ENCODE measurements at places on chromosomes 2 and 18.

GRCh38 chr2:197978971-197979370 is 174.6 kb downstream of the PLCL1 start:
- no peak for DNase-seq

DNA sequence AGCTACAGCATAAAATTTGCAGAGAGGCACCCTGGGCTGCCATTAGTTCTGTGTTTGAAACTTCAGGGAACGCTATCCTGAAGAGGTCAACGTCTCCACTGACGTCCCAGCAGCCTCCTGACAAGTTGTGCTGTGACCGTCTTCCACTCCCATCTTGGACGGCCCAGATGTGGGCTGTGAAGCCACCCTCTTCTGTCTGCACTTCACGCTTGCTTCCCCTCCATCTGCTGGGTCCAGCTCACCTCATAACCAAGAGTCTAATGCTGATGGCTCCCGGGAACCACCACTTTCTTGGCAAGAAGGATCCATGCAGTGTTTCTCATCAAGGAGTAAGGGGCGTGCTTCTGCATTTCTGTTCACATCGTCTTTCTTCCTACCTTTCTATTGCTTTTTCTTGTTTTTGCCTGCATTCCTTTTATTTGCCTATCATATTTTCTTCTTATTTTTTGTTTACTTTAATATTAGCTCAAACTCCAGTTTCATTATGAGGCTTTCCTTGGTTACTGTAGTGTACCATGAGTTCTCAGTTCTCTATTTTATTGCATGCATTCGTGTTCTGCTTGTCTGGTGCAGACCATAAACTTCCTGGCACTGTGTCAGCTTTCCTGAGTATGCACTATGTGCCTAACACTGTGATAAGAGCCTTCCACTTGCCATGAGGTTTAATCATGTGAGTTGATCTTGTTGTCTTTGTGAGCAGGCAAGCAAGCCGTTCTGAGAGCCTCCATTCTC is 631.8 kb upstream of the RAB6C start:
- no peak for DNase-seq

GRCh38 chr2:216340280-216340631 is 32.0 kb downstream of the MARCHF4 start:
- DNase-seq: no peak

- no peak for DNase-seq
Observed at GRCh38 chr2:42978175-42978886, 185.9 kb upstream of the HAAO start.

- DNase-seq: no peak
Observed at GRCh38 chr18:57621246-57621604, 411 bp downstream of the NARS1 start.

- no peak for DNase-seq
Observed at GRCh38 chr2:154480521-154480920, 218.0 kb upstream of the KCNJ3 start.

- DNase-seq: no peak
Observed at GRCh38 chr2:51490576-51491234, 458.8 kb upstream of the NRXN1 start.

GRCh38 chr2:10048501-10049171 is 5.3 kb downstream of the KLF11 start:
- DNase-seq: no peak

- DNase-seq: no peak
Observed at GRCh38 chr2:236679884-236680860, 110.5 kb downstream of the ACKR3 start.

GRCh38 chr2:30689496-30690125 is 117.6 kb downstream of the CAPN13 start:
- DNase-seq: no peak

DNA sequence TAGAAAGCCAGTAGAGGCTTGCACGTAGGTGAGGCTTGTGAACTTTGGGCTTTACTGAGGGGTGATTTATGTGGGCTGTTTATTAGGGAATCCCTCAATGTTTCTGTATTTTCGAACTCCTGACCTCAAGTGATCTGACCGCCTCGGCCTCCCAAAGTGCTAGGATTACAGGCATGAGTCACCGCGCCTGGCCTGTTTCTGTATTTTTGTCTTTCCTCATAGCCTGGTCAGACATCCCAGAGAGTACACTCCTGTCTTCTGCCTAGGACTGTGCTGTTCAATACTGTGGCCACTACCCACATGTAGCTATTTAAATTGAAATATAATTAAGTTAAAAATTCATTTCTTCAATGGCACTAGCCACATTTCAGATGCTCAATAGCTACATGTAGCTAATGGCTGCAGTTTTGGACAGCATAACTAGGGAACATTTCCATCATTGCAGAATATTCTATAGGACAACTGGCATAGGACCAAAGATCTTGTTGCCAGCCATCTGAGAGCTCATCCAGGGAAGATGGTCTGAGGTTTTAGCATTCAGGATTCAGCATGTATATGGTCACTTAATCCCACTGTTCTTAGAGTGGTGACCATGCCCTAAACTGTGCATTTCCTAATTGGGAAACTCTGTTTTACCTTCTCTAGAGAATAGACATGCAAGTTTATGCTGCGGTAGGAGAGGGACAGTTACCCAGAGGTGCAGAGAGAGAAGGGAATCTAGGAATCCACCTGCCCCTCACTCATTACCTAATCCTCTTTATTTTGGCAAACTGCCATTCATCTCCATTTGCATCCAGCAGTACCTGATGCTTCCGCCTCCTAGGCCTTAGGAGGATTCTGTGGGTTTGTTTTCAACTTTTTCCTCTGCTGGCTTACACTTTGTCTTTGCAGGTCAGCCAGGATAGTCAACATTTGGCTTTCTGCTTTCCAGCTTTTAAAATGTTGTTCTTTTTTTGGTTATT is 64.4 kb downstream of the LCLAT1 start:
- DNase-seq: no peak

- DNase-seq: no peak
Observed at GRCh38 chr2:128466376-128466775, 147.7 kb upstream of the HS6ST1 start.

DNA sequence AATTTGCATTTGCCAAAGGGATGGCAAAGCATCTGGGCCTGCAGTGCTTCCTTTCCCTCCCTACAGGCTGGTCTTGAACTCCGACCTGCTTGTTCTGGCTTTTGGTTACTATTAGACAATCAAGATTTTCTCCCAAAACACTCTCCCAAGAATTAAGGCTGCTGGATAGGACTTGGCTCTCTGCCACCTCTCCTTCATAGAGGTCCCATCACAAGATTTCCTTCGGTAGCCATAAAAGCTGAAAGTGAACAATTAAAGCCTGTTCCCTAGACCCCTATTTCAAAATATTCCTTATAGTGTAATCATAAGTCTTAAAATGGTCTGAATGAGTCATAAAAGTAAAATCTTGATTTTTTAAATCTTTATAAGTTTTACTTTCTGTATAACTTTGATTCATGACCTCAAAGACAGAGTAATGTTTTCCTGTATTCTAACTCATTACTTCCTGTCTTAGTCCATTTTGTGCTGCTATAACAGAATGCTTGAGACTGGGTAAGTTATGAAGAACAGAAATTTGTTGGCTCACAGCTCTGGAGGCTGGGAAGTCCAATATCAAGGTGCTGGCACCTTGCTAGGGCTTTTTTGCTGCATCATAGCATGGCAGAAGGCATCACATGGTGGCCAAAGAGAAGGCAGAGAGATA is 37.8 kb upstream of the TNP1 start:
- DNase-seq: no peak

DNA sequence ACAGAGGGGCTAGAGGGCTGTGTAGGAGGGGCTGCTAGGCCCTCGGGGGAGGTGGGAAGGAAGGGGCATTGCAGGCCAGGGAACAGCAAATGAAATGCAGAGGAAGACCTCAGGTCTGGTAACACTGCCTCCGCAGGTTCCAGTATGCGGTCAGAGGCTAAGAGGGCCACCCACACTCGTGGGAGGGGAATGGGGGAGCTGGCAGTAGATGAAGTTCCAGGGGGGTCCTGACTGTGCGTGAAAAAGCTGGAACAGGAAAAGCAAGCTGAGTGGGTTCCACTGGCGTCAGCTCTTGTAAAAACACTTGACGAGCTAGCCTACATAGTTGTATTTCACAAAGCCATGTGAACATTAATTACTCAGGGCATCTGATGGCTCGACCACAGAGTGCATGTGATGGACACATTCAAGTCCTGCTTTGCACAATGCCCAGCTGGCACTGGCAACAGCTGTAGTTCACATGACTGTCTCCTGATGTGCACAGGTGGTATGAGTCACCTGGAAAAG is 29.0 kb upstream of the PTPN4 start:
- DNase-seq: no peak

DNA sequence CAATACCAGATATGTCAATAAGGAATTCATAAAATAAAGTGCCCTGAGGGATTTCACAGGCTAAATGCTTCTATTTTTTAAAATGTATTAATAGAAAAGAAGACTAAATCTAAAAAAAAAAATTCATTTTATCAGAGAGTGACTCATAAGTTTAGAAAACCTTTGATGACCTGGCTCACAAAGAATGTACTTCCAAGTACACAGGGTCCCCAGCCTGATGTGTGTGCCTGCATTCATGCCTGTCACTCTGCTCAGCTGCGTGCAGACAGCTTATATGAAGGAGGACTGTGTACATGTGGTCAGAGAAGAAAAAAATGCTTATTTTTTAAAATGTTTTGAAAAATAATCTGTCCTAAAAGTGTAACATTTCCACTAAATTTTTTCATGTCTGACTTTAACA is 3.0 kb upstream of the CPS1 start:
- no peak for DNase-seq

DNA sequence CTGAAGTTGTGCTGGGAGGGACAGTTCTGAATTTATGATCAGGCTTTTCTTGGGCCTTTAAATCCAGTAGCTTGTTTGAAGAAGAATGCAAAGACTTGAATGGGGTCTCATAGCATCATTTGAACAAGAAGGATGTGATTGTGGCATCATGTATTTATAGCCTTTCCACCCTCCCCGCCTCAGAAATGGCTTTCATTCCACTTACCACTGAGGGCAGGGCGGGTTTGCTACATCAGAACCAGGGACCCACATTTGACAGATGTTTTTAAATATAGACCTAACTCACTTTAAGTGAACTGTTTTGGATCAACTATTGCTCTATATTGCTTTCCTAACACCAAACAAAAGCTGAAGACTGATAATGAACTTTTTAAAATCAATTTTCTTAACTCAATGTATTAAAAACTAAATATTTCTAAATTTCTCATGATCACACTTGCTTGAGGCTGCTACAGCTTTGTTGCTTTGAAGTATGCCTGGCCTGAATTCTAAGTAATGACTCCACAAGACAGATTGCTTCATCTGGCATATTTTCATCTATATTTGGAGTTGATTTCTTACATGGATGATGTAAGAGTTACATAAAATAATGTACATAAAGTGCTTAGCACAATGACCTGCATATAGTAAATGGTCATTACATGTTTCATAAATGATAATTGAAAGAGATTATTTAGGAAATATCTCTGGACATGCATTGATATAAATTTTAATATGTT is 1552.9 kb upstream of the SLC39A10 start:
- DNase-seq: no peak

GRCh38 chr2:11326677-11327211 is 17.7 kb downstream of the ROCK2 start:
- DNase-seq: no peak

DNA sequence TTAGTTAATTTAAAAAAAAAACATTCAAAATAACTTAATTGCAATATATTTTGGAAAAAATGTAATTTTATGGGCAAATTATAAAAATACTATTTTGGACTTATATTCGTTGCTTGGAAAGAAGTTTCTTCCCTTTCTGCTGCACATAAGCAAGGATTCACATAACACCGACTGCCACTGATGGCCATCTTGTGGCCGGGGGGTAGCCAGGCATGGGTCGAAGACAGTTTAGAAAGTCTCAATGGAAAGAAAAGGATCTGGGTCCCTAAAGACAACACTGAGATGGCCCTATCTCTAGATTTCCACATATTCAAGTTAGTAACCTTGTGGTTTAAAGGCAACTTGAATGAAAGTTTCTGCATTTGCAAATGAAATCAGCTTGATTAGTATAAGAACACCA is 318.6 kb downstream of the AKAIN1 start:
- DNase-seq: no peak
